ENCODE measurements at places on chromosomes 11 and 22.
A peak's percentile ranks its signal among the peaks of the same experiment; 100 is the strongest.

GRCh38 chr11:76669901-76670484 lies 554 bp downstream of the LRRC32 start:
- no peak for DNase-seq

DNA sequence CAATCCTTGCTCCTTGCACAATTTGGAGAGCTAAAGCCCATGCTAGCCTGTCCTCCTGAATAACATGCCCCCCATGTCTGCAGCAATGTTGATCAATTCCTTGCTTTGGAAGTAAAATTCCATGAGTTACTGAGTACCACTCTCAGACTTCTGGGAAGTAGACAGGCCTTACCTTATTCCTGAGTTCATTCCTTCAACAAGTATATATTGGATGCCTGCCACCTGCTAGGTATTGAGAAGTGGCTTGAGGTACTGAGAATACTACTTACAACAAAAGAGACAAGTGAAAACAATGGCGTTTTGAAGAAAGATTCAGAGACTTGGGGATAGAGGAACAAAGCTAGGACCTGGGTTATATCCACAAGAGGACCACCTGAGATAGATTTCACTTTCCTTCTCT lies 12.4 kb downstream of the PATE2 start:
- no peak for DNase-seq

DNA sequence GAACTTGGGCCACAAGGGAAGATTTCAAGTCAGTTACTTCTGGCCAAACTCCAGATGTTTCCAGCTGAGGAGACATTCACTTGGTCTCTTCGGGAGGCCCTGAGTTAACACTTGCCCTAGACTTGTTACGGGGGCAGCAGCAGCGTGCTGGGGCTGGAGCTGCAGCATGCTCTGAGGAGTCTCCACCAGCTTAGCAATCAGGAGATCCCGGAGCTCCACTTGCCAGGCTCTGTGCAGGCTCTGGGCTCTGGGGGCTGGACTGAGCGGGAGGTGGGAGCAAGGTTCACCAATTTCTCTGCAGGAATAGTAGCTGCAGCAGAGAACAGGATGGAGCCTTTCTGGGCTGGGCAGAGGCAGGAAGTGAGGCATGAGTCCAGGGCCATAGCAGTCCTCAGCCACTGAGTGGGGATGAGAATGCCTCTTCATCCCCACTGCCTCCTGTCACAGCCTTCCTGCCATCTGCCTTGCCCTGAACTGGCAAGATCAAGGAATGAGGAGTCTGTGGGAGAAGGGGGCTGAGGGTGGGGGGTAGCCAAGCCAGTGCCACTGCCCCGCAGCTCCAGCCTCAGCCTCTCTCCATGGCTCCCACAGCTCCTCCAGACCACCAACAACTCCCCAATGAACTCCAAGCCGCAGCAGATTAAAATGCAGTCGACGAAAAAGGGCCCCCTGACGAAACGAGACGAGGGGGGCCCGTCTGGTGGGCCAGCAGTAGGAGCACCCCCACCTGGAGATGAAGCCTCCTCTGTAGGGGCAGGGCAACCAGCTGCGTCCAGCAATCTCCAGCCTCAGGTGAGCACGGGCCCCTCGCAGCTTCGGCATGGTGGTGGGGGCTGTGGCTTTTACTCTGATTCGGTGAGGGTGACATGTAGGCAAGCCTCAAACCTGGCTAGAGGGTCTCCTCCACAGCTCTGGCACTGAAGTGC lies 23.4 kb downstream of the GTPBP1 start:
- no peak for DNase-seq

- no peak for DNase-seq
Observed at GRCh38 chr11:96393753-96394348, 4.0 kb downstream of the JRKL start.

GRCh38 chr22:39312410-39312809 lies 7.0 kb downstream of the RPL3 start:
- no peak for DNase-seq

GRCh38 chr11:20407344-20407743 lies 19.8 kb downstream of the PRMT3 start:
- no peak for DNase-seq

DNA sequence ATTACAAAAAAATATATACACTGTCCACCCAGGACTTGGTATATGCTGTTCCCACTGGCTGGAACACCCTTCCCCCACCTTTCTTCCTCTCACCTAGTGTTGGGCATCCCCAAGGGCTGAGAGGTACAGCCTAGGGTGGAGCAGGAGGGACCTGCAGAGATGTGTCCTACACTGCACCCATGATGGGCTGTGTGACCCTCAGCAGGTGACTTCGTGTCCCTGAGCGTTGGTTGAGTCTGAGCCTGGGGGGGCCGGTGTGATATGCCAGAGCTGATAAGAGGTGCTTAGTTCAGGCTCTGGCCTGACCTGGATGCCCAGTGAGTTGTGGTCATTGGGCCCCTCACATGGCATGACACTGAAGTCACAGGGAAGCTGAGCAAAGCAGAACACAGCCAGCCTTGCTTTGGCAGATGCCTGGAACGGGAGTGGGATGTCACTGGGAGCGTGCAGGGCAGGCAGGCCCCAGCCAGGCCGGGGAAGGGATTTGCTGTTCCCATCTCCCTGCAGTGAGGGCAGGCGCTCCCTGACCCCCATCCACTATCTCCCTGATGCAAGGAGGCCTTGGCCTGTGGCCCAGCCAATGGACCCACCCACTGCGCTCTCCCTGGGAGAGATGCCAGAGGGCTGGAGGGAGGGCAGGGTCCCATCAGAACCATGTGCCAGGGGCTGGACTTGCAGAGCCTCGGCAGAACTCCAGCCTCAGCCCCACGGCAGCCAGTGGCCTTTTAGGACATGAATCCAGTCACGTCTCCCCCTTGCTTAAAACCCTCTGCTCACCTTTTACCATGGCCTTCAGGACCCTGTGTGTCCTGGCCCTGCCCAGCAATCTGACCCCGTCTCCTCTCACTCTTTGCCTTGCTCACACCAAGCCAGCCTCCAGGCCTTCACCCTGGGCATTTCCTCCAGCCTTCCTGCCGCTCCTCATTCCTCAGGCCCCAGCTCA lies 138.9 kb downstream of the MN1 start:
- no peak for DNase-seq

- DNase-seq = peak; percentile 7
Observed at GRCh38 chr11:133821776-133822175, 23.5 kb downstream of the SPATA19 start.

GRCh38 chr11:35792846-35793192 lies 130.2 kb downstream of the TRIM44 start:
- no peak for DNase-seq

- DNase-seq = no peak
Observed at GRCh38 chr22:25748704-25749103, 6.7 kb downstream of the MYO18B start.

GRCh38 chr22:42283278-42284201 lies 13.1 kb upstream of the TCF20 start:
- DNase-seq = no peak

DNA sequence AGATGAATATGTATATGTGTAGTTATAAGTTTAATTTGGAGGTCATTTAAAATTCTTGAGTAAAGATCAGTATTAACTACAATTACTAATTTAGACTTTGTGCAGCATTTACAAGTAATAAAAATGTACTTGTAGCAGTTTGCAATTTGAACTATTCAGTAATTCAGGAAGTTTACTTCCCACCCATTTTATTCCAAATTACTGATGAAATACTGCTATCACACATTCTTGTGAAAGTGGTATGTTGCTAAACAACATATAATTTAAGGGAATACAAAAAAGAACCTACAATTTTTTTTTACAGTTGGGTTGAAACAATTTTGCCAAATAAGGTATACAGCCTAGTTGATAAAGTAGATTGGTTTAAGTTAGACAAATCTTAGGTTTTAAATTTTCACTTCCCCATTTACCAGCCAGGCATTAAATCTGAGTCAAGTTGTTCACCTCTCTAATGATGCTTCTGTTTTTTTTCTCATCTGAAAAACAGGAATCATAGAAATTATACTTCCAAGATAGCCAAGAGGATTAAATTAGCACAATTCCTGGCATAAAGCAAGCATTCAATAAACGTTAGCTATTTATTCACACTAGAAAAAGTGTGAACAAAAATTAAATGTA lies 45.3 kb downstream of the ZBTB44 start:
- no peak for DNase-seq

DNA sequence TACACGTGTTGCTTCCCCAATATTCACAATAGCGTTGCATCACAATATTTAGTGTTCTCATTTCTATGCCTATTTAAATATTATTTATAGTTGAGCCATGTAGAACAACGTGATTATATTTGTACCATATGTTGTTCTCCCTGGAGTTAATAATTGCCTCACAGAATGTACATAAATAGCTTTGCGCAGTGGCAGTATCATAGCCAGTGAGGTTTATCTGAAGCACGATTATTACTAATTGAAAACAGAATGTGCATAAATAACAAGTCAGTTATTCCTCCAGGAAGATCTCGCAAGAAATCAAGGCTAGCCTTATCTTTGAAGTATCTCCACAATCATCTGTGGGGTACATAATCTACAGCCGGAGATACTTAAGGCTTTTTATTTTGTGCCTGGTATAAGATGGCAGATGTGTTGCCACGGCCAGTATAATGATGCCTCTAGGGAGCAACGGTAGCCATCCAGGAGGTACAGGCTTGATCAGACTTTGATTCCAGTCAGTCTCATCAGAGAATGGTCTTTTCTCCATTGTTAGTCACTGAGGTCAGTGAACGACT lies 197.5 kb downstream of the MSANTD4 start:
- DNase-seq = no peak

GRCh38 chr11:72174302-72175070 lies 17.5 kb upstream of the FOLR1 start:
- DNase-seq = no peak

GRCh38 chr22:29343313-29343805 lies 27.9 kb upstream of the RASL10A start:
- DNase-seq = no peak

- DNase-seq = no peak
Observed at GRCh38 chr22:47449508-47450270, 687.2 kb downstream of the TBC1D22A start.

DNA sequence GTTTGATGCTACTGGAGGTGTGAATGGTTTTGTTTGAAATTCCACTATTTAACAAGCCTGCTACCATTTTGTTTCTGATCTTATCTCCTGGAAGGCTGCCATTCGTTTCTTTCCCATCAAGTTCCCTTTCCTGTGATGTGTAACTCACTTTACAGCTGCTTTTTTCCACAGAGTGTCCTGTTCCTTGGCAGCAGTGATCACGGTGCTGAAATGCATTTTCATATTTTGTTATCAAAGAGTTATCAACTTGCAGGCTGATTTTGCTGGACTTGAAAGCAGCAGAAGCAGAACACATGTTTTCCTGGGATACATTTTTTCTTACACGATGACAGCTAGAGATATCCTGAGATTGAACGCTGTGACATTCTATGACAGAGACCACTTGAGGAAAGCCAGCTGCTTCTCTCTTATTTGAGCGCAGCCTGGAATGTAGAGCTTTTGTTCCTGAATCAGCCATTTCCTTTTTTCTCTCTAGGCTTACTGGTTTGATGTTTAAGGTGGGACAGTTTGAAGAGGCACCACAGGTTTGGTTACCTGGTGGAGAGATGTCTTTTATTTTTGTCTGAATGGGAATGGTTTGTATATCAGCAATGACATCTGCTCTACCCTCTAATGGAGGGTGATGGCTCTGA lies 34.7 kb downstream of the PRR14L start:
- no peak for DNase-seq

- no peak for DNase-seq
Observed at GRCh38 chr22:40709752-40710413, 30.6 kb downstream of the MCHR1 start.

DNA sequence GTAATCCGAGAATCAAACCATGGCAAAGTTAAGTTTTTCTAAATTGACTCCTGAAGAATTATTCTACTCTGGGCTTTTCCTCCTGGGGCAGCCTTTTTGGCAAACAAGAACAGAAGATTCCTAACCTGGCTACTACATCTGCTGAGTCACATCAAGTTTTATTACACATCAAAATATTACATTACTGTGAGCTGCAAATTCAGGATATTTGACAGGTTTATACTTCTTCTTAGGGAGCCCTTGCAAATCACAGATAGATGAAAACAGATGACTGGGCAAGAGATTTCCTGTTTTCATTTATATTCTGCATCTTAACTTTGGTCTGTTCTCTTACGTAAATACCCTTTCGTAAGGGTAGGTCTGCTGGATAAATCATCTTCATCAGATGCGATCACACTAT lies 23.6 kb downstream of the XRRA1 start:
- no peak for DNase-seq

DNA sequence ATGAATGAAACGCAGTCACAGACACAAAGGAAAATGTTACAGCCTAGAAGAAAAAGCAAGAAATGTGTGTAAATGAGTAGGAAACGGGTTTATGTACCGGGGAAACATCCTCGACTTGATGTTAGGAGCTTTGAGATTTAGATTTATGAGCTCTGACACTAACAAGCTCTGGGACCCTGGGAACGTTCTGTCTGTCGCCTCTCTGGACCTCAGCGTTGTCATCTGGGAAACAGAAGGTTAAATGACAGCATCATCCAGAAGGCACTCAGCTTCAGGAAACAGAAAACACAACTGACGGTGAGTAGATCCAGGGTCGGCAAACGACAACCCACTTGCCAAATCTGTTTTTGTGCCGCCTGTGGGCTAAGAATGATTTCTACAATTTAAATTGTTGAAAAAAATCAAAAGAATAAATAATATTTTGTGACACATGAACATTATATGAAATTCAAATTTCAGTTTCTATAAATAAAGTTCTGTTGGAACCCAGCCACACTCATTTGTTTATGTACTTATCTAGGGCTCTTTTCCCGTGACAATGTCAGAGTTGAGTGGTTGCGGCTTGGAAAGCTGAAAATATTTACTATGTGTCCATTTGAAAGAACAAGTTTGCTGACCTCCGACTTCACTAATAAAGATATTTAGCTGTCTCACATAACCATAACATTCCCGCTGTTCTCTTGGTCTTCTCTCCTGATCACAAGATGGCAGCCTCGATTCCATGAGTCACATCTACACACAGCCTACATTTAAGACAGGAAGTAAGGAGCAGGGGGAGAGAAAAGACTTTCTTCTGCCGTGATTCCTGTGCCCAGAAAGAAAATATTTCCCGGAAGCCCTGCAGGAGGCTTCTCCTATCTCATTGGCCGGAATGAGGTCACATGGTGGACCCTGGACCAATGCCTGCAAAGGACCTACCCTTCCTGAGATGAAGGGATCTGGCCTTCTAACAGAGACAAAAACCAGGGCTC lies 47.1 kb upstream of the SYT13 start:
- DNase-seq = peak; percentile 9

GRCh38 chr22:40534379-40535188 lies 101.9 kb downstream of the MRTFA start:
- DNase-seq = no peak

DNA sequence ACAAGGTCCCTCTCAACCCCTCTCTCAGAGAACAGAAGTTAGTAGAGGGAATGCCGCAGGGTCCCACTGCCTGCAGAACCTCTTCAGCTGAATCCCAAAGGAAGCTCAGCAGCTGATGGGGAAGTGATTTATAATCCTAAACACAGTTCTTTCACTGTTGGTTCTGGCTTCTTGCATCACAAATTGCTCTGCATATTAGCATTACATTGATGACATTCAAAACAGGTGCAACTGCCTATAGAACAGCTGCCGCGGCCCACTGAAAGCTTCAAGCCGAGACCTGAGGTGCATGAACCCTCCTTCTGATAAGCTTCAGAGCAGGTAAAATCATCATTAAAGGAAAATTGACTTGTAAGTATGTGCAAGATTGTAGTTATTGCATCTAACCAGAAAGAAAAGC lies 75.2 kb upstream of the KIRREL3 start:
- peak; percentile 52 for DNase-seq
